ENCODE measurements at places on chromosomes 11 and 22. TPM values are rescaled to one million over a fixed set of nuclear protein-coding genes. Genes with fewer than 3 reads are reported as not detected.

DNA sequence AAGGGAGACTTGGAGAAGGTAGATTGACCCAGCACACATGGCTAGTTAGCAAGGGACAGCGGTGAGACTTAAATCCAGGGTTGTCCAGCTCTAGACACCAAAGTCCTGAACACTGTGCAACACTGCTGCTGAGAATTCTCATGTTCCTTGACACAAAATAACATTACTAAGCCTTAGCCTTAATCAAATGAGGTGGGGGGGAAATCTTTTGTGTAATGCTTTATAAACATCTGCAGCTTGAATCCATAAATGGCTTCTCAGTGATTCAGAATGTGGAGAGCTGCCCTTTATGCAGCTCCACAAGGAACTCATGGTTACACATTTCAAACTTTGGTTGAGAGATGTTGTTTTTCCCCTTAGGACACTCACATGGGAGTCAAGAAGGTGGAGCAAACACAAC lies 80.0 kb downstream of the CD44 start:
- no peaks in the 10 kb centered on the region for H3K27me3 ChIP-seq
- no peak overlapping the region for H3K4me3 ChIP-seq
- no peak overlapping the region for H3K27ac ChIP-seq
- peaks cover 8% of the 10 kb centered on the region for H3K4me1 ChIP-seq
- H3K36me3 ChIP-seq: peaks cover 94% of the 10 kb centered on the region

DNA sequence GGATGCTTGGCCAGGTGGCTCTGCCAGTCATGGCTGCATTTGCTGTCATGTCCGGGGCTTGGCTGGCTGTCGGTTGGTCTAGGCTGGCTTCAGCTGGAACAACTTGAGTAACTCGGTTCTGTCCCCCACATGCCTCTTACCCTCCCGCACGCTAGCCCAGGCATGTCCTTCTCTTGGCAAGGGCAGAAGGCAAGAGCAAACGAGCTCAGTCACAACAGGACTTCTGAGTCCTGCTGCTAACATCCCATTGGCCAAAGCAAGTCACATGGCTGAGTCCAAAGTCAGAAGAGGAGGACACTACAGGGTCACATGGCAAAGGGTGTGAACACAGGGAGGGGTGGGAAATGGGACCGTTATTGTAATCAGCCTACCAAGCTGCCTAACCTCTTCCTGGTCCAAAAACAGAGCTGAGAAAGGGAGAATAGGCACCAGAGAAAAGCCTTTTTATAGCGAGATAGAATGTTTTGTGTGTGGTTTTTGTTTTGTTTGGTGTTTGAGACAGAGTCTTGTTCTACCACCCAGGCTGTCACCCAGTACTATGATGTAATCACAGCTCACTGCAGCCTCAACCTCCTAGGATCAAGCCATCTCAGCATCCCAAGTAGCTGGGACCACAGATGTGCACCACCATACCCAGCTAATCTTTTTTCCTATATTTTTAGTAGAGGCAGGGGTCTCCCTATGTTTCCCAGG lies 81.9 kb downstream of the MN1 start:
- peaks cover 15% of the 10 kb centered on the region for H3K4me1 ChIP-seq
- no peaks in the 10 kb centered on the region for H3K36me3 ChIP-seq
- DNase-seq: no peak
- peak overlapping the region; percentile 69 for H3K27ac ChIP-seq
- no peak overlapping the region for H3K4me3 ChIP-seq
- peaks cover 4% of the 10 kb centered on the region for H3K27me3 ChIP-seq

DNA sequence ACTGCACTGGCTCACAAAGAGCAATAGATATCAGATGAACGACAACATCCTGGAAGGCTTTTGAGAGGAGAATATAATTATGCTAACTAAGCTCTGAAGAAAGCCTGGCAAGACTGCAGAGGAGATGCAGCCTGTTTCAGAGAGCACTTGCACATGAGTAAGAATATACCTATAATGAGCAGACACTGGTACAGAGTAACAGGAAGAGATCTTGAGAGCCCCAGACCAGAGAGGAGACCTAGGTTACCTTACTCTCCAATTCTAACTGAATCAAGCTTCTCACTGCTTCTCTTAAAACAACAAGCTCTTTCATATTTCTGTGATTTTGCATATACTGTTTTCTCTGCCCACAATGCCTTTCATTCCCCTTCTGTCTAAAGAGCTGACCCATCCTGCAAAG lies 66.5 kb downstream of the FAM168A start:
- peaks cover 28% of the 10 kb centered on the region for H3K4me1 ChIP-seq
- no peaks in the 10 kb centered on the region for H3K27me3 ChIP-seq
- no peaks in the 10 kb centered on the region for H3K36me3 ChIP-seq
- H3K27ac ChIP-seq: no peak overlapping the region
- no peak overlapping the region for H3K4me3 ChIP-seq

Gene PCSK7
- 50.2 TPM for total RNA-seq

- H3K27ac ChIP-seq: peak overlapping the region; percentile 67
- no peaks in the 10 kb centered on the region for H3K27me3 ChIP-seq
- no peak for DNase-seq
- H3K36me3 ChIP-seq: no peaks in the 10 kb centered on the region
- no peak overlapping the region for H3K4me3 ChIP-seq
- peaks cover 46% of the 10 kb centered on the region for H3K4me1 ChIP-seq
These were observed 22.0 kb downstream of the ST14 start for GRCh38 chr11:130181295-130182272.

DNA sequence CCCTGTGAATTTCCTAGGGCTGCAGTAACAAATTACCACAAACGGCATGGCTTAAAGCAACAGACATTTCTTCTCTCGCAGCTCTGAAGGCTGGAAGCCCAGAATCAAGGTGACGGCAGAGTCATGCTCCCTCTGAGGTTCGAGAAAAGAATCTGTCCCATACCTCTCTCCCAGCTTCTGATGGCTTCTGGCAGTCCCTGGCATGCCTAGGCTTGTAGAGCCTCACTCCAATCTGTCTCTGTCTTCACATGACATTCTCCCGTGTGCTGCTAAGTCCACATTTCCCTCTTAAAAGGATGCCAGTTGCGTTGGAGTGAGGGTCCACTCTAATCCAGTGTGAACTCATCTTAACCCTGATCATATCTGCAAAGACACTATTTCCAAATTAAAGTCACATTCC lies 116.2 kb downstream of the NECTIN1 start:
- no peaks in the 10 kb centered on the region for H3K36me3 ChIP-seq
- no peak for DNase-seq
- no peak overlapping the region for H3K27ac ChIP-seq
- H3K27me3 ChIP-seq: no peaks in the 10 kb centered on the region
- H3K4me1 ChIP-seq: peaks cover 19% of the 10 kb centered on the region
- no peak overlapping the region for H3K4me3 ChIP-seq

- no peak for DNase-seq
- H3K4me1 ChIP-seq: peaks cover 23% of the 10 kb centered on the region
- no peak overlapping the region for H3K4me3 ChIP-seq
- H3K27me3 ChIP-seq: no peaks in the 10 kb centered on the region
- no peaks in the 10 kb centered on the region for H3K36me3 ChIP-seq
These were observed 53.0 kb upstream of the LMO2 start for GRCh38 chr11:33944693-33945424.

GRCh38 chr11:76916712-76917111 lies 56.0 kb downstream of the ACER3 start:
- H3K27me3 ChIP-seq: no peaks in the 10 kb centered on the region
- no peak overlapping the region for H3K27ac ChIP-seq
- H3K4me3 ChIP-seq: no peak overlapping the region
- peaks cover 24% of the 10 kb centered on the region for H3K4me1 ChIP-seq
- DNase-seq: no peak
- H3K36me3 ChIP-seq: no peaks in the 10 kb centered on the region

DNA sequence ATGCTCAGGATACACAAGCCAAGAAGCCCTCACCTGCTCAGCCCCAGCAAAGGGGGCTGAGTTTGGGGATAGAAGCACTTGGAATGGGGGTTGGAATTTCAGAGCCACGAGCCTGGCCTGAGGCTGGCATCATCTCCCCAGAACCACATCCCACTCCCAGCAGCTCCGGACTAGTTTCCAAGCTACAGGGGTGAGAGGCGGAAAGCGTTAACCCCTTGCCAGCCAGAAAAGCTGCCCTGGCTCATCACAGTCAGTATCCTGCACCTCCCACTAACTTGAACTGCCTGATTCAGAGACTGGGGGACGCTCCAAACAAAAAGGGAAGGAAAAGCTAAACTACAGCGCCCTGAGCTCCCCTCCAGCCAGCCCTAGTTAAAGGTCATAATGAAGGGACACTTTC lies 19.0 kb upstream of the CHST1 start:
- H3K27ac ChIP-seq: no peak overlapping the region
- no peaks in the 10 kb centered on the region for H3K27me3 ChIP-seq
- no peaks in the 10 kb centered on the region for H3K4me1 ChIP-seq
- no peaks in the 10 kb centered on the region for H3K36me3 ChIP-seq
- no peak overlapping the region for H3K4me3 ChIP-seq

DNA sequence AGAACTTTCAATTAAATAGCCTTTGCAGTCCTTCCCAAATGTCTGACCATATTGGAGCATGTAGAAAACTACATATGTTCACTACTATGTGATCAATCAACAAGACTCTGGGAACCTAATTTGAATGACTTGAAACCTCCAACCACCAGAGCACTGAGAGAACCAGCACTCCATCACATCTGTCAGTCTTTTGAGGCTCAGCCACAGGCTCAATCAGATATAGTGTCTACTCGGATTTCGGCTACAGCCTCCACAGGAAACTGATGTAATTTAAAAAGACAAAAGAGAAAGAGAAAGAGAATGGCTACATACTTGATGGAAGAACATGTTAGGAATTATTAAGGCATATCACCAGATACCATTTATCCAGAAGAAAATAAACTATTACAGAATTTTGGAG lies 859.0 kb downstream of the FAM181B start:
- no peaks in the 10 kb centered on the region for H3K27me3 ChIP-seq
- no peak for DNase-seq
- H3K36me3 ChIP-seq: no peaks in the 10 kb centered on the region
- H3K4me3 ChIP-seq: no peak overlapping the region
- H3K27ac ChIP-seq: no peak overlapping the region

GRCh38 chr11:131977231-131977630 lies 606.8 kb downstream of the NTM start:
- H3K4me3 ChIP-seq: no peak overlapping the region
- no peak overlapping the region for H3K27ac ChIP-seq
- no peaks in the 10 kb centered on the region for H3K4me1 ChIP-seq
- no peaks in the 10 kb centered on the region for H3K36me3 ChIP-seq

Gene OR4D5
- total RNA-seq: not detected

Gene PARVG
- total RNA-seq: 96.2 TPM

Gene MS4A3
- not detected for total RNA-seq

Gene C11orf42
- total RNA-seq: not detected

Gene ANO1
- 9.0 TPM for total RNA-seq

Gene MS4A12
- not detected for total RNA-seq
